ENCODE measurements at places on chromosomes 5 and 9.

DNA sequence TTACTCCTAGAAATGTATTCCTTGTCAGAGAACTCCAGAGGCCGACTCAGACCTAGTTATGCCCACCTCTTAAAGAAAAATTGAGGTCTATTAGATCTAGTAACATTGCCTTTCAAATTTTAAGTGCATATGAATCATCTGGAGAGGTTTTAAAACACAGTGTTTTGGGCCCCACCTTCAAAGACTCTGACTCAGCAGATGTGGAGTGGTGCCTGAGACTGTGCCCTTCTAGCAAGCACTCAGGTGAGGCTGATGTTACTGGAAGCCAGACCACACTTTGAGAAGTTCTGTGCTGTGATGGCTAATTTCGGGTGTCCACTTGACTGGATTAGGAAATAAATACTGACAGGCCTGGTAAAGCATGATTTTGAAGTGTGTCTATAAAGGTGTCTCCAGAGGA lies 10.6 kb downstream of the FOXB2 start:
- no peak for DNase-seq

DNA sequence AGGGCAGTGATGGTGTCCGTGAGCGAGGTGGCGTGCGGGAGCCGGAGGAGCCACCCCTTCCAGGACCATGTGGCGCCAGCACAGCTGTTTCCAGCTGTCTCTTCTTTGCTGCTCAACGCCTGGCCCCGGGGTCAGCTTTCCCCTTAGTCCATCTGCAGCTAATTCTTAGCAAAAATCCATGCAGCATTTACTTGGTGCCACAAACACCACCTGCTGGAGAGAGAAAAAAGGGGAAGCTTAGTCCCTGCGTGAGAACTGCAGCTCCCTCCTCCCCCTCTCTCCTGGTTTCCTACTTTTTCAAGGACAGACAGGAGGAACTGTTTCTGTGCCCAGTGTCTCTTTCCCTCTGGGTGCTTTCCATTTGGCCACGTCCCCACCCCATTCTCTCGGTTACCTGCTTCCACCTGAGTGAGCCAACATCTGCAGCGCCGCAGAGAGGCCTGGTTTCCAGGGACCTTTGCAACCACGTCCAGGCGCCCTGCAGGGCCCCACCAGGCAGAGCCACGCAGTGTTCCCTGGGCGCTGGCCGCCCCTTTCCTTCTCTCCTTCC lies 3.4 kb downstream of the SLC6A19 start:
- DNase-seq, result no peak

- DNase-seq, result no peak
Measured at GRCh38 chr5:143227301-143227700, 176.2 kb downstream of the NR3C1 start.

- DNase-seq, result no peak
Measured at GRCh38 chr5:39631958-39632357, 207.2 kb upstream of the DAB2 start.

DNA sequence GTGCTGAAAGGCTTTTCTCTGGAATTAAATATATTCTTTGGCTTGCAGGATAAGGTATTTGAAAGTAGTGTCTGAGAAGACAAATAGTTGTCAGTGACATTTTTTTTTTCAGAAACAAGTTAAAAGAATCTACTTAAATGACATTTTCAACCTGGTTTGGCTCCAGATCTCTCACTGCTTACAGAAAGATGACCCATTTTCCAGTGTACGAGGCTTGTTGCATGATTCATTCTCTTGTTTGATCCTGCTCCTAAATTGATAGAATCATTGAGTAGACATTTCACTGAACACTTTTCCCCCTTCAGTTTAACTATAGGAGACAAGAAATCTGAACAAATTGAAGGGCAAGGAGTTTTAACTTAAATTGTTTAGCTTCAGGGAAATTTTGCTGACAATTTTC lies 546.1 kb downstream of the ZNF608 start:
- DNase-seq, result no peak

- no peak for DNase-seq
Measured at GRCh38 chr5:107472620-107473064, 198.1 kb downstream of the EFNA5 start.

DNA sequence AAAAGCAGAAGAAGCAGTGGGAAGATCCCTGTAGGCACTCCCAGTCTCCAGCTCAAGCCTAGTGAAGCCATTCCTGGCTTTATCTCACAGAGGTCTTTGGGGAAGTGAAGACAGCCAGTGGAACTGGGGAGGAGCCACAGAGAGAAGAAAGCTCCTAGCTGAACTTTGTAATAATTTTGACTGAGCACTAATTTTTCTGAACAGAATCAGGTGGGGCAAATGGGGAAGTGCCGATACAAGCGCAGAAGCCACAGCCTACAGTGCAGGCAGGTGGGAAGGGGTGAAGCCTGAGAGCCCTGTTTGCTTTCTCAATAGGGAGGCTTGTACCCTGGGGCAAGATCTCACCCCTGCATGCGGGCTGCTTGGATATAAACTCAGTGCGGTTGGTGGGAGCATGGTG lies 48.4 kb upstream of the SNAPC3 start:
- no peak for DNase-seq

- no peak for DNase-seq
Measured at GRCh38 chr9:18490641-18491370, 16.9 kb downstream of the ADAMTSL1 start.

GRCh38 chr9:130869250-130869649 lies 27.4 kb downstream of the QRFP start:
- DNase-seq, result no peak

GRCh38 chr9:107685901-107686300 lies 196.3 kb upstream of the KLF4 start:
- DNase-seq, result no peak

- DNase-seq, result no peak
Measured at GRCh38 chr5:151202381-151203139, 21.3 kb downstream of the CCDC69 start.

- no peak for DNase-seq
Measured at GRCh38 chr5:142569905-142570304, 116.0 kb downstream of the FGF1 start.

DNA sequence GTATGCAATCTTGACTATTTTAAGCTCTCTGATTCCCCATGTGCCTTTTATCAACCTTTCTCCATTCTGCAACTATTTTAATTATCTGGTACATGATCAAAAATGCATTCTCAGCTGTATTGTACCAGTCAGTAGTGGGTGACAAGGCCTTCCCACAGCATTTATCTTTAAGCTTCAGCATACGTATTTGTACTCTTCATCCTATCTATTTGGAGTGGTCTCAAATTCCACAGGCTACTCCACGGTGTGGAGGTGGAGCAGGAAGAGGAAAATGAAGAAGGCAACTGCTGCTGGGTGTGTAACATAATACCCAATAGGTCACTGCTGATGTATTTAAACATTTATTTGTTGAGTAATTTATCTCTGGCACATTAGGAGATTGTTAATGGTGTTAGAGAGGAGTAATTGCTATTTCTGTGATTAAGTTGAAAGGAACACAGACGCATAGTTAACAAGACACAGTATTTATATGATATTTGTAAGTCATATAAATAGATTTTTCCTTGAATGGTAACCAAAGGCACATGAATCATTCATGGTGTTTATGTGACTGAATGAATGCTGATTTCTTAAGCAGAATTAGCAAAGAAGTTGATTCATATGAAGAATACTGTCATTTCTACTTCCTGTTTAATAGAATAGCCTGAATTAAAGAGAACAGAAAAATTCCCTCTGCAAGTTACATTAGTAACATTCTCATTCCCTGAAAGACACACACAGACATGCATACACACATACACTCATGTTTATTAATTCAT lies 153.8 kb upstream of the NR3C1 start:
- no peak for DNase-seq

DNA sequence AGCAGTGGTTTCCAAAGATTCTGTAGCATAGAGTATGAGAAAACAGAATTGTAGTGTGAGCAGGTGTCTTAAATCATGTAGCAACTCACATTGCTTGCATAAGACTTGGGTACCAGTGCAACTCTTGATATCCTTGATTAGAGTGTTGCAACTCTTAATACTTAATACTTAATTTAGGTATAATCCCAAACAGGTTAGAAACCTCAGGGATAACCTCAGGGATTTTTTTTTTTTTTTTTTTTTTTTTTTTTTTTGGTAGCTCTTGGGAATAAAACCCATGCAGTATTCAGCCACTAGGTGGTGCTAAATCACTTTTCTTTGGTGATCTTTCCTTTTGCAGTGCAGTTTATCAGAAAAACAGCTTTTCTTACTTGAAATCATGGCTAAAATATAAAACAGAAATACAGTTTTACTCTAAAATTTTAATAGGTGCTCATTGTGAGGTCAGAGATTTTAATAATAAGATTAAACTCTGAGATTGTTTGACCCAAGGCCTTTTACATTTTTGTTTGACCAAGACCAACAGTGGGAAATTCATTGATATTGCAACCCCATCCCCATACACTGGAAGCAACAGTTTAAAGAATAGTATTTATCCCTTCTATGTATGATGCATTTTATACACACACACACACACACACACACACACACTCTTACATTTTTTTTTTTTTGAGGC lies 55.3 kb downstream of the ERAP1 start:
- DNase-seq, result no peak

GRCh38 chr5:124888622-124889485 lies 142.4 kb upstream of the ZNF608 start:
- DNase-seq, result no peak

DNA sequence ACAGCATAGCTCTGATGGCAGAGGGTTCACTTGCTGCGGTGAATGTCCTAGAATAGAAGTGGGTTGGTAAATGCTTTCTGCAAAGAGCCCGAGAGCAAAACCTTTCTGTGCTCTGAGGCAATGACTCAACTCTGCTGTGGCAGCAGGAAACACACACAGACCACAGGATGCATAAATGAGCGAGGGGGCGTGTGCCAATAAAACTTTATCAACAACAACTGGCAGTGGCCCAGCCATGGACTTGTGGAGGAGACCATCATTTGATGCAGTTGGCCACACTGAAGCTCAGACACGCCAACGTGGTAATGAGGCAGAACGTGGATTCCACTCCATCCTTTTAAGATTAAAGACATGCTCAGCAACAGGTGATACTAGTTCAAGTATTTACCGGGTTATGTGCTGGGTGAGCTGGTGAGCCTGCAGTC lies 6.8 kb downstream of the MRPL36 start:
- peak; percentile 28 for DNase-seq

GRCh38 chr5:139745132-139745799 lies 50.3 kb upstream of the PSD2 start:
- DNase-seq, result no peak

GRCh38 chr5:17691762-17692161 lies 57.5 kb downstream of the TAF11L14 start:
- DNase-seq, result no peak

GRCh38 chr9:137807721-137808703 lies 69.6 kb upstream of the CACNA1B start:
- no peak for DNase-seq

- DNase-seq, result no peak
Measured at GRCh38 chr5:176820937-176821336, 10.6 kb downstream of the UNC5A start.

GRCh38 chr9:132722564-132723065 lies 52.4 kb downstream of the GTF3C4 start:
- DNase-seq, result no peak

- no peak for DNase-seq
Measured at GRCh38 chr5:41559184-41559583, 48.8 kb upstream of the PLCXD3 start.

DNA sequence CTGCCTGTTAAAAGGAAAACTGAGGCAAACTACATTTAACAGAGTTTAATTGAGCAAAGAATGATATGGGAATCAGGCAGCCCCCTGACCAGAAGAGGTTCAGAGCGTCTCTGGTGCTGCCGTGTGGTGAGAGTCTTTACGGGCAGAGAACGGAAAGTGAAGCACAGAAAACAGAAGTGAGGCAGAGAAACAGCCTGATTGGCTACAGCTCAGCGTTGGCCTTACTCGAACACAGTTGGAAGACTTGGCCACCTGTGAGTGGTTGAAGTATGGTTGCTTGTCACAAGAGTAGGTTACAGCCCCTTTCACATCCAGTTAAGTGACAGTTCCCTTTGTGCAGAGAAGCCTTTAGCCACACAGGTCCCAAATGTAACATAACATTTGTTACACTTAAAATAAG lies 16.9 kb upstream of the FBP1 start:
- DNase-seq, result no peak

Data from stimulated activated CD4-positive, alpha-beta T cell treated with anti-CD3 and anti-CD28 coated beads, Interleukin-15, amount 100 ng/mL, for 1 hour (primary cell).